ENCODE measurements at places on chromosomes 12 and 14.

DNA sequence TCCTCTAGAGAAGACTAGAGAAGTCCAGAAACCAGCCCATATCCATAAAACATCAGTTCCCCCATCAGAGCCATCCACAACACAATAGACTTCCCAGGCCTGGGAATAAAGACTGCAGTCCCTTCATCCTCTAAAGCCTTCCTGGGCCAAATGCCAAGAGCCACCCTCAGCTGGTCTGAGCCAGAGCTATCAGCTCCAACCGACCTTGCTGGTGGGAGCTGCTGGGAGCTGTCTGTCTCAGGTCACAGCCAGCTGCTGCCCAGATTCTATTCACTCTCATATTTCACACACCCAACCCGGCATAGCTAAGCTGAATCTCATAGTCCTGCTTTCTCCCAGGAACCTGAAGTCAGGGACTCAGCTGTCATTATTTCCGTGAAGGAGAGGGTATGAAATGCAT lies 10.9 kb upstream of the TFCP2 start:
- no peak for DNase-seq

DNA sequence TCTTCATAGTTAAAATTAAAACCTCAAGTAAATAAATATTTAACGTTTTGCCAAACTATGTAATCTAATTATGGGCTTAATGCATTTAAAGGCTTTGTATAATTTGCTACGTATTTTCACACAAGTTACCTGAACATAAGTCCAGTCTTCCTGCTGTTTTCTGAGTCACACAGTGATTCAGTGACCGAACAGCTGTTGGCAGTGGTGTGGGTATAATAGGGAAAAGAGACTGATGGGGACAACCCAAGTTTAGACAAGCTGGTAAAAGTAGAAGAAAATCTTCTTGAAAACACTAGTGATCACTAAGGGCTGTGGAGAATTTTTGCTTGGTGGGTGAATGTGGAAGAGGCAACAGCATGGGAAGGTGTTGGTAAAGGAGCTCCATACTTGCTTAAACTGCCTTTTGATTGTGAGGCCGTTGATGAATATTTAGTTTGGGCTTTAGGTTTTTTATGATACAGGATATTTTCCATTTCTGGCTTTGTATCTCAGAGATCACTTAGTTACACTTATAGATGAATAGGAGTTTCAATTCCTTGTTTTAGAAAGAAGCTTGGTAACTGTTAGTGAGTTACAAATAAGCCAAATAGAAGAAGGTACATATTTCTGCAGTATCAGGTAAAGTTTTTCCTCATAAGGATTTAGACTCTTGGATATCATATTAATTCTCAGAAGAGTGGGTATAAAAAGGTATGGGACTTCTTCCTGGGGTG lies 23.9 kb downstream of the LRRK2 start:
- DNase-seq, result no peak

DNA sequence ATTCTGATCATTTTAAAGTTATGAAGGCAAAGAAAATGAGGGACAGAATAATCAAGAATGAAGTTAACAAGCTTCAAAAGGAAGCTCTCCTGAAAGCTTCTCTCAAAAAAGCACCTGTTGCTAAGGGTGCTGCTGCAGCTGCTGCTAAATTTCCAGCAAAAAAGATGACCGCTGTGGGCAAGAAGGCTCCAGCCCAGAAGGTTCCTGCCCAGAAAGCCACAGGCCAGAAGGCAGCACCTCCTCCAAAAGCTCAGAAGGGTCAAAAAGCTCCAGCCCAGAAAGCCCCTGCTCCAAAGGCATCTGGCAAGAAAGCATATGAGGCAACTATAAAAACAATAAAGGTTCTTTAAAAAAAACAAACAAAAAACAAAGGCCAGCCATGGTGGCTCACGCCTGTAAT lies 52.7 kb upstream of the NR2C1 start:
- DNase-seq, result no peak

GRCh38 chr14:24993631-24994030 lies 56.3 kb downstream of the STXBP6 start:
- no peak for DNase-seq

DNA sequence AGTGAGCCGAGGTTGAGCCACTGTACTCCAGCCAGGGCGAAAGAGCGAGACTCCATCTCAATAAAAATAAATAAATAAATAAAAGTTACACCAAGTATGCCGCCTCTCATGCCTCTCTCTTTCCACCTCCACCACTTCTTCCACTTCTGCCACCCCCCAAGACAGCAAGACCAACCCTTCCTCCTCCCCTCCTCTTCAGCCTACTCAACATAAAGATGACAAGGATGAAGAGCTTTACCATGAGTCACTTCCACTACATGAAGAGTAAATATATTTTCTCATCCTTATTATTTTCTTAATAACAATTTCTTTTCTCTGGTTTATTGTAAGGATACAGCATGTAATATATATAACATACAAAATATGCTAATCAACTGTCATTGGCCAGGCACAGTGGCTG lies 3.6 kb upstream of the TMED2 start:
- DNase-seq, result no peak

DNA sequence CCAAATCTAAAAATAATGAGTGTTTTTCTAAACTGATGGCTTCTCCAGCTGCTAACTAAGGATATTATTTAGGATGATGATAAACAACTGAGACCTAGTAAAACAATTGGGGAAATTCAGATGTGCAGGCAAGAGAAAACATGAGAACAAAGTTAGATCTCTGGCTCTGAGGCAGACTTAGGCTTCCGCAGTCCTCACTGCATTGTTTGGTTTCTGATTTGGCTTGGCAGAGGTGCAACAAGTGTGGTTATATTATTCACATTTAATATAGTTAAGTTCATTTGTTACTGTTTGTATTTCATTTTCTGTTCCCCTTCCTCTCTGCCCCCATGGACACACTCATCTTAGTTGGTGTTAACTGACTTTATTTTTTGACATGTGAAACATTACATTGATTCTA lies 30.2 kb upstream of the NR1H4 start:
- DNase-seq, result no peak

DNA sequence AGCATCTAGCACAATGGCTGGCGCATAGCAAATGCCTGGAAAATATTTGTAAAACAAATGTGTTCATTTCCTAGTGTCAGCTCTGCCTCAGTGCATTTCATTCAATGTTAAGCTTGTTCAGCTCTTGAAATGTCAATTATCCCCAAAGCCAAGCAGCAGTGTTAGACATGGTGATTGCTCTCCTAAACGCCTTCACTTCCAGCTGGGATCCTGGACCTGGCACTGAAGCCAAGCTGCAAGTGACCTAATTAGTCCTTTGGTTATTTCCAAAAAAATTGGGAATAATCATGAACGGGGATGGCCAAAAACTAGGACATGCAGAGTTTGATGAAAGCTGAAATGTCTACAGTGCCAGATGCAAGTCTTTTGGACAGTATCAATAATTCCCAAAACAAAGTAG lies 54.9 kb upstream of the MDGA2 start:
- no peak for DNase-seq

DNA sequence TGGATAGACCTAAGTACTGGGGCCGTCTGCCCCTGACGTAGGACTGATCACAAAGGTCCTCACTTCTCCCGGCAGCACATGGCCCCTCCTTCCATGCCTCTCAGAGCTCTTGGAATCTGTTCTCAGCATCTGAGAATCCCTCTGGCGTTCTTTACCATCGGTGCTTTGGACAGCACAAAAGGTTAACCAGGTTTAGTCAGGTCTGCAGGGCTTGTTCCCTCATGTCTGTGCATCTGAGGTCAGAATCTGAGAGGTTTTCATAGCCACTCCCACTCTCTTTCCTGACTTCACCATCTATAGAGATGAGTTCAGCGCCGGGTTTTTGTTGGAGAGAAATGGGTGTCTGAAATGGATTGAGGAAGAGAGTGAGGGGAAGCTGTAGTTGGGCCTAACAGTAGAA lies 130.0 kb upstream of the ARHGAP5 start:
- no peak for DNase-seq

DNA sequence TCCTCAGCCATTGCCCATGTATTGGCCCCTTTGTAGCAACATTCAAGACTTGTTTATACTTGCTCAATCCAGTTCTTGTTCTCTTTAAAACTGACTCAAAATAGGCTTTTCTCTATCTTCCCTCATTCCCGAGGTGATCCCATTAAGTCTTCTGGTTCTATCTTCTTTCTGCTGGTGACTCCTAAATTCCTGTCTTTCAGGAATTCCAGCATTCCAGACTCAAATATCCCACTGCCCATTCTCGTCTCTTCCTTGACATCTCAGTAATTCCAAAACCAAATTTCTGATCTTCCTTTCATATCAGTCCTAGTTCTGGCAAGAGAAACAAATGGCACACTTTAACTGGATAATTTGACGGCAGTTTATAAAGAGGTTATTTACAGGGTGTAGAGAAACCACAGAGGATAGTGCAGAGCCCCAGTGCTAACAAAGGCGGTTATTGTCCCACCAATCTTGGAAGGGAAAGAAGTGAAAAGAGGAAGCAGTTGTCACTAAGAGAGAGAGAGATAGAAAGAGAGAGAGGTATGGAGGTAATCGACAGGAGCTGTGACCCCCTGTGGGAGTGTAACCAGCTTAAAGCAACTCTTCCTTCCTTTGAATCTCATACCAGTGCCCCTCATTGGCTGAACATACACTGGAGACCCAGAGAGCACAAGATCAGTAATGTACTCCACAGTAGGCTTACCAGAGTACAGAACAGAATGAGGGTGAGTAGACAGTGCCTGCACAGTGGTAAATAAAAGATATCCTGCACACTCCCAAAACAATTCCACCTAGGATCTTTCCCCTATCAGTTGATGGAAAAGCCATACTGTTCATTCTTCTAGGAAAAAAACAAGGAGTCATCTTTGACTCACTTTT lies 177.6 kb upstream of the LMNTD1 start:
- DNase-seq, result no peak

DNA sequence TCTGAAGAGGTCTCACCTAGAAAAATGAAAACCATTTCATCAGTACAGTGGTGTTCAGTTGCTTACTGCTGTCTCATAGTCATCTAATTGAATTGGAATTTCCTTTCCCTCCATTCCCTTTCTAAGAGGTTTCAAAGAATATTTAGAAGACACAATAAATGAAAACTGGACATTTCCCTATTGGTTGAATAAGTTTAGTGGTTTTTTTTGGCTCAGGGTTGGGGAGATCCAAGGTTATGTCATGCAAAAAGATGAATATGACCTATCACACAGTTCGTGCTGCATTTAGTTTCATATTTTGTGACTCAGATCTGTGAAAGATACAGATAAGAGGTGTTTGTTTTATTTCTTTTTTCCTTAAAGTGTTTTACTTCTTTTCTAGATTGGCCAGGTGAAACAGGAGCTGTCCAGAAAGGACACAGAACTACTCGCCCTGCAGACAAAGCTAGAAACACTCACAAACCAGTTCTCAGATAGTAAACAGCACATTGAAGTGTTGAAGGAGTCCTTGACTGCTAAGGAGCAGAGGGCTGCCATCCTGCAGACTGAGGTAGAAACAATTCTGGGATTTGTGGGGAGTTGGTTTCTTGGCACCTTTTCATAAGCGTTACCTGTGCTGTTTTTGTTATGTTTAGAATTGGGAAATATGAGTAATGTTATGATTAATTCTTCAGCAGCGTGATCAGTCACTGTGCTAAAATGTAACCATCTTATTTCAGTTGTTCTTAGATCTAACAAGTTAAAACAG lies 124.6 kb downstream of the ERC1 start:
- DNase-seq, result no peak

- no peak for DNase-seq
Measured at GRCh38 chr12:40105265-40105514, 691 bp downstream of the SLC2A13 start.

- DNase-seq, result no peak
Measured at GRCh38 chr12:121858662-121859572, at the start of gene HPD. Gene HPD (minus strand): TSS chr12:121858859. CDS start chr12:121858823, 36 bp downstream.

DNA sequence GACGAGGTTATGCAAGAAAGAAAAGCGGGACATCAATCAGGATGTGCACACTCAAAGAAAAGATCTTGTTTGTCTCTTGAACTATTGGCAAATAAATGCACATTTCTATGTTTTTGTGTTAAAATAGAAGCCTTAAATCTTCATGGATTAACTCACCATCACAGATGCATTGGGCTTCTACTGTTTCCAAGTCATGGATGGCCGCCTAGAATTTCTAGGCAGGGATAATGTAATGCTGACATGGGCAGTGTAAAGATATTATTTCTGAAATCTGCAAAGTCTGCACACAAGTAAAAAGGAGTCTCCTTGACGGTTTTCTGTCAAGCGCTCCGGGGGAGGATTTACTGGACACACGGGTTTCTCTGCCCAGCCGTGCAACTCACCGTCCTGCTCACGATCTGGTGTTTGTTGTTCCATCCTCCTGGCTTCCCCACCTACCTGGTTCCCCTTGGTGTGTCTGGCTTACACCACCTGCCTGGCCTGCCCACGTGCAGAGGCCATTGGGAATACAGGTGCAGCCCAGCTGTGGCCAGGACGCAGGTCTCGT lies 103.3 kb upstream of the FZD10 start:
- no peak for DNase-seq

DNA sequence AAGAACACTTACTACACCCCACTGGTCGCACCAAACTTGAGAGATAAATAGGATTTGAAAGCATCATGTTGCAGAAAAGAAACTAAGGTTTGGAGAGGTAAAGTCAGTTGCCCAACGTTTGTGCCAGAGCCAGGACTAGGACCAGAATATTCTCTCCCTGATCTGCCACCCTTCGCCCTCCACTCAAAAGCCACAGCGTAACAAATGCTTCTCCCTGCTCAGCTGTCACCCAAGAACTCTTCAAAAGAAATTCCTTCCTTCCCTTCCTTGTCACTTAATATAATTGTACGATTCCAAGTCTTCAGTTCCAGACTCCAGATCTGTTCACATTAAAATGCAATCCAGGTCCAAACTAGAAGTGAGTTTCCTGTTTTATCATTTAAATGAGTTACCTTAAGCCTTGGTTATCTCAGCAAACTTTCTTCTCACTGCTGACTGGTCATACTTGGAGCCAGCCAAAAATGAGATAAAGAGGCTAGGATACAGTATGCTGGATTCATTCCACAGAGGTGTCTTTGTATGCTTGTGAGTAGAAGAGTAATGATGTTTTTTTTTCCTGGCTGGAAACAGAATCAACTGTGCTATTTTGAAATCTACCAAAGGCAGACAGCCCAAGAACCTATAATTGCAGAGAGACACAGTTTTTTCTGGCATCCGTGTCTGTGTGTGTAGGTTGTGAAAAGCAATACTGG lies 12.8 kb upstream of the PPFIBP1 start:
- no peak for DNase-seq

DNA sequence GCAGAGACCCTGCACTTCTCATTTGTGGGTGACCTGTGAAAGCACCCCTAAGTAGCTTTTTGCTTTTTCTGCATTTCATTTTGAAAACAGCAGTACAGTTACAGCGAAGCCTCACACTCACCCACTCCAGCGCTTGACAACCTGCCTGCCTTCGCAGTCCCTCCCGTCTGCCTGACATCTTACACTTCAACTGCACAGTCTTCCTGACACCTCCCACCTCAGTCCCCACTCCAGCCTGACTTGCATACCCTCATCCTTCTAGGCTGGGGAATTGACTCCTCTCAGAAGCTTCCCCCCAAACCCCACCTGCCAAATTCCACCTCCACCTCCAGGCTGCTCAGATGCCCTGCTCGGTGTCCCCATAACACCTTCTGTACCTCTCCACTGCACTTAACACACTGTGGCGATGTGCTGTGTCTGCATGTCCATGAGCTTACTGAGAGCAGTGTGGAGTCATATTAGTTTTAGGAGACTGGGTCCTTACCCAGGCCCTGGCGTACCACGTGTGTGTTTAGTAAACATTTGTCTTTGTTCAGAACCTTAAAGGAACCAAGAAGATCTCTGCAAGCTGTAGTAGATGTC lies 159.4 kb downstream of the PRKCH start:
- no peak for DNase-seq

GRCh38 chr12:100632445-100632892 lies 59.0 kb downstream of the GAS2L3 start:
- no peak for DNase-seq

GRCh38 chr14:51041108-51041531 lies 53.8 kb downstream of the TRIM9 start:
- DNase-seq, result no peak

GRCh38 chr14:52042371-52043289 lies 26.2 kb downstream of the NID2 start:
- no peak for DNase-seq
